ENCODE measurements at places on chromosomes 13 and 19.

DNA sequence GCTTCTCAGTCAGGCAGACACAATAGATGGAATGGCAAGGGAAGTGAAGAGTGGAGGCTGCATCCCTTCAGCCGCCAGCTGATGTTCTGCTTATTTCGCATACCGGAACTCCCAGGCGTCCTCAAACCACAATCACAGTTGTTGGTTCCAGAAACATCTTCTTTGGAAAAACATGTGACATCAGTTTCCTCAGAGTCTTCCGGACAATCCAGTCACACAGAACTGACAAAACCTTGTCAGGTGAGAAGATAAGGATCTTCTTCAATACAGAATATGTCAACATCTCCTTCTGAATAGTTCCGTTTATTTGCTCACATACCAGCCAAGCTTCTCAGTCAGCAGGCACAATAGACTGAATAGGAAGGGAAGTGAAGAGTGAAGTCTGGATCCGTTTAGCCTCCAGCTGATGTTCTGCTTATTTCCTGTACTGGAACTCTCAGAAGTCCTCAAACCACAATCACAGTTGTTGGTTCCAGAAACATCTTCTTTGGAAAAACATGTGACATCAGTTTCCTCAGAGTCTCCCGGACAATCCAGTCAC is 45.1 kb upstream of the CEACAM21 start:
- no peak for DNase-seq

DNA sequence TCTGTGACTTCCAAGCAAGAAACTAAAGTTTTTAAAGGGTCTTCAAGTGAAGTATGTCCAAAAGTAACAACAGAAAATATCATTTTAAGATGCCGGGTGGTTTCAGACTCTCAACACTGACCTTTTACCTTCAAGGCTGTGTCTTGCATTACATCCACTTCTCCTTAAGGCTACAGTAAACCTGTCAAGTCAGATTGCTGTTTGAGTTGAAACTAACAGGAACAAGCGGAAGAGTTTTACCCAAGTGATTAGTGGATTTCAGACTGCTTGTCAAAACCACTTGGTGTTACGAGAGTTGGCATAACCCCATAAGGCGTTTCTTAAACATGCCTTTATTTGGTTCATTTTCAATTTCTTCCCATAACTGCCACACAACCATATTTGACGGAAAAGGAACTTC is 283.1 kb downstream of the DCT start:
- DNase-seq: no peak

- no peak for DNase-seq
Observed at GRCh38 chr13:30033681-30034457, 183.5 kb upstream of the UBL3 start.

GRCh38 chr13:31950111-31950815 is 81.3 kb upstream of the FRY start:
- no peak for DNase-seq

GRCh38 chr13:100633461-100633860 is 41.1 kb downstream of the TMTC4 start:
- DNase-seq: no peak

- no peak for DNase-seq
Observed at GRCh38 chr19:30363073-30363472, 9.1 kb upstream of the ZNF536 start.

DNA sequence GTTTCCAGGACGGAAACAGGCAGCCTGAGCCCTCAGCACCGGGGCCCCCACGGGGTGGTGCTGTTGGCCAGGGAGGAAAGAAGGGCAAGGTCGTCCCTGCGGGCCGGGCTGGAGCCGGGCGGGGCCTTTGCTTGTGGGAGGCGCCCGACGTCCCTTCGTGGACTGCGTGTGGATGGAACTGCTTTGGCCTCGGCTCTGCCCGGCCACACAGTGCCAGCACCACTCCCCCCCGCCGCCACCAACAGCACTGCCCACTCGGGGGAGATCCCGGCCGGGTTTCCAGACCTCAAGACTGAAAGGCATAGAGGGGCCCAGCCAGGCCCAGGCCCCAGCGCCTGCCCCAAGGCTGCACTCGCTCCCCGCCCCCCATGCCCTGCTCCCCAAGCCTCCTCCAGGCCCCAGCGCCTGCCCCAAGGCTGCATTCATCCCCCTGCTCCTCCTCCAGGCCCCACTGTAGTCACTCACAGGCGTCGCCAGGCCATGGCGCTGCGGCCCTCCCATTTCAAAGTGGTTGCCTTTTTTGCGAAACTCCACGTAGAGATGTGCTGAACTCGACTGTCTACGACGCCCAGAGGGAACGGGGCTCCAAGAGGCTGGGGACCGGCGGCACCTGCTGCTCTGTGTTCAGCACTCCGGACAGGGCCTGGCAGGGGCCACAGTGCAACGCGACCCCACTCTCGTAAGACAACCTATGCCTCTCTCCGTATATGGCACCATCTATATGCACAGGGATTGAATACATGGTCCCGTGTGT is 22.5 kb downstream of the C13orf46 start:
- DNase-seq: peak; percentile 66

- no peak for DNase-seq
Observed at GRCh38 chr13:73321043-73321442, 262.2 kb downstream of the KLF5 start.

- DNase-seq: peak; percentile 26
Observed at GRCh38 chr19:30224689-30225606, 147.2 kb upstream of the ZNF536 start.

- no peak for DNase-seq
Observed at GRCh38 chr19:17794731-17795494, at the start of gene B3GNT3. TSS of gene B3GNT3 (plus strand) at chr19:17795138. CDS start at chr19:17807808, 12,670 bp downstream.

- DNase-seq: peak; percentile 67
Observed at GRCh38 chr19:18340190-18340989, at the start of gene PGPEP1. TSS of gene PGPEP1 (plus strand) at chr19:18340598. CDS start at chr19:18340682, 84 bp downstream.

DNA sequence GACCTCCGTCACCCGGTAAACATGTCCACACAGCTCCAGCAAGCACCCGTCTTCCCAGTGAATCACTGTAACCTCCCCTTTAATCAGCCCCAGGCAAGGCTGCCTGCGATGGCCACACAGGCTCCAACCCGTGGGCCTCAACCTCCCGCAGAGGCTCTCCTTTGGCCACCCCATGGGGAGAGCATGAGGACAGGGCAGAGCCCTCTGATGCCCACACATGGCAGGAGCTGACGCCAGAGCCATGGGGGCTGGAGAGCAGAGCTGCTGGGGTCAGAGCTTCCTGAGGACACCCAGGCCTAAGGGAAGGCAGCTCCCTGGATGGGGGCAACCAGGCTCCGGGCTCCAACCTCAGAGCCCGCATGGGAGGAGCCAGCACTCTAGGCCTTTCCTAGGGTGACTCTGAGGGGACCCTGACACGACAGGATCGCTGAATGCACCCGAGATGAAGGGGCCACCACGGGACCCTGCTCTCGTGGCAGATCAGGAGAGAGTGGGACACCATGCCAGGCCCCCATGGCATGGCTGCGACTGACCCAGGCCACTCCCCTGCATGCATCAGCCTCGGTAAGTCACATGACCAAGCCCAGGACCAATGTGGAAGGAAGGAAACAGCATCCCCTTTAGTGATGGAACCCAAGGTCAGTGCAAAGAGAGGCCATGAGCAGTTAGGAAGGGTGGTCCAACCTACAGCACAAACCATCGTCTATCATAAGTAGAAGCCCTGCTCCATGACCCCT is 9.0 kb upstream of the CEACAM5 start:
- DNase-seq: no peak

DNA sequence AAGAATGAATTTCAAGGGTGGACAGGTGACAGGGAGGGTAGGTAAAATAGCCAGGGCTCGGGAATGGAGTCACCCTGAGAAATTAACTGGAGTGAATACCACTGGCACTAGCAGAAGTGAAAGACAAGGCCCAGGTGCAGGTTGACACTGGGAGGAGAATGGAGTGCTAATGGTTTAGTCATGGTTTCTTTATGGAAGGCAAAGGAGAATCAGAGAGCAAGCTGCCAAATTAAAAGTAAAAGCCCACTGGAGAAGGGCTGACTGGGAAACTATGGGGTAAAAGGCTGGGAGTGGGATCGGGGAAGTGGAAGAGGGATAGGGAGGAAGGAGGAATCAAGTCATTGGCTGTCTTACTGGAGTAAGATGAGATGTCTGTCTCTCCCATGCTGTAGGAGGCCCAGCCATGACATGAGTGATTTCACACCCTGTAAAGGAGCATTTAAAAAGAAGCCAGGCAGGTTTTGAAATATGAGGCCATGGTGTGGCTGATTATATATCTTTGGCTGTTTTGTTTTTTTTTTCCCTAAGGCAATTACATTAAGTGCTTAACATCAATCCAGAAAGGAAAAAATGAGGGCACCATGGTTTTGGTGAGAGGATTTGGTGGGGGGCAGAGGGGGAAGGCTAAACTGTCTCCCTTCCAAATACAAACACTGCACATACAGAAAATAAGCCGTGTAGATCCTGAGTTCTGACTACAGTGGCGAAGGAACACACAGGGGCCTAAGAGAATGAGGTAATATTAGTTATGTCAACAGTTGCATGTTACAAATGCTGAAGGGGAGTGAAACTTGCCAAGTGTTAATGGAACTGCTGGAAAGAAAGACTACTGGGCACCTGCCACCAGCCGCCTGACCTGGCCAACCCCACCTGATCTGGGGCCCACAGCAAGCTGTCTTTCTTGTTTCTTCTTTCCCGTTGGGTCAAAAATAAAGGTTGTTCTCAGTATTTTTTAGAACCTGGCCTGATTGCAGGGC is 183.5 kb upstream of the TSC22D1 start:
- no peak for DNase-seq

- DNase-seq: no peak
Observed at GRCh38 chr13:114108894-114109293, 23.5 kb downstream of the RASA3 start.
